ENCODE measurements at places on chromosomes 3 and 15. TPM values are rescaled to one million over a fixed set of nuclear protein-coding genes. Genes with fewer than 3 reads are reported as not detected.

Gene TRPM1
- not detected for total RNA-seq

DNA sequence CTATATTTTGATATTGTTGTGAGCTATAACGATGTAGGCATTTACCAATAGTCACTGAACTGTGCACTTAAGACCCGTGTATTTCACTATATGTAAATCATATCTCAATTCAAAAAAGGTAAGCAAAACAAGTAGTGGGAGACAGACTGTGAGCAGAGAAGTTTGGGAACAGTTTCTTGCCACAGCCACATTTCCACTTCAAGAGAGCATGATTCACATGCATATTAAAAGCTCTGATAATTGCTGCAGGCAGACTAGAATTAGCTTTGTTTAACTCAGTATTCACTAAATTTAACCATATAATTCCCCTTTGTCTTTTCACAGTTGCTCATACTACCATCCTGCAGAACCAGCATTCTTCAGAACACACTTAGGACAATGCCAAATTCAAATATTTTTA is 168.4 kb upstream of the ZNF385D start:
- ATAC-seq: no peak

DNA sequence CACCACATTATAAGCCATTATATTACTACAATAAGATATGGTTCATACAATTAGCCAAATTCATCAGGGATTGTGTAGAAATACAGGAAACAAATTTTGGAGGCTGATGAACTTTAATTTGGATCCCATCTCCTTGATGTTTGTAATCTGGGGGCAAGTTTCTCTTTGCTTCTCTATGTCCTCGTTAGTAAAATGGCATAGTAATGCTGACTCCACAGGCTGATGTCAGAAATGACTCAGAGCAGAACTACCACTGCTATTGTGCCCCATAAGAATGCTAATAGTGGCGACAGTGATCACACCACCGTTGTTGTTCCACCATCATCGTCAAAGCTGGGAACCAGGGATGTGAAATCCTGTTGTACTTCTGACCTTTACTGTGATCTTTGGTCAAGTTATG is 722.3 kb upstream of the LMCD1 start:
- ATAC-seq: no peak

DNA sequence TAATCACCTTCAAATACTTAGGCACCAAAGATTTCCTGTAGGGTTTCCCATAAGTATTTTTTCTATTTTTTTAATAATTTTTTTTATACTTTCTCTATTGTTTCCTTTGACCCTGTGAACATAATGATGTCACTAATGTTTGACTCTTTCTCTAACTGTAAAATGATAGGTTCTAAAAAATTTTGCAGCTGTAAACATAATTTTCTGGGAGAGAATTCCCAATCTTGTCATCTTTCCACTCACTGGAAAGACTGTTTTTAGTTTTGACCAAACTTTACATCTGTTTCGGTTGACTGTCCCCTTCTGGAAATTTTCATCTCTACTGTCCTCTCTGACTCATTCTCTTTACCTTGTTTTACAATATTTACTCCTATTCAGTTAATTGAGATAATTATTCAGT is 5.5 kb upstream of the EPHA3 start:
- no peak for ATAC-seq

Data from esophagus mucosa (tissue), 1 donor.